LoVo (cell line): ENCODE measurements at places on chromosomes 7 and 10.

DNA sequence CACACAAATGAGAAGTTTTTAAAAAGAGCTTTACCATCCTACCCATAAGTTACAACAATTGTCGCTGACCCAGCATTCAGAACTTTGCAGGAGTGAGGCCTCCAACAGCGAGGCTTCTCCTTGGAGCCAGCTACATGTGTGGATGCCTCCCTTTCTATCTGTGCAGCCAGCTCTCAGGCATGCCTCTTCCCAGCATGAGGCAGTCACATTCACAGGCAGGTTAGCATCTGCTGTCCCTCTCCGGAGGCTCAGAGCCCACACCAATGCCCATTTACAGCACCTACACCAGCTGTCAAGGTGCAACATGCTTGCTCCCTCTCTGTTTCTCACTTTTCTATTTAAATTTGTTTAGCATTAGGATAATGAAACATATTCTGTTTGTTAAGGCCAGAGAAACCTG is 278.7 kb upstream of the PODXL start:
- no peak for DNase-seq

DNA sequence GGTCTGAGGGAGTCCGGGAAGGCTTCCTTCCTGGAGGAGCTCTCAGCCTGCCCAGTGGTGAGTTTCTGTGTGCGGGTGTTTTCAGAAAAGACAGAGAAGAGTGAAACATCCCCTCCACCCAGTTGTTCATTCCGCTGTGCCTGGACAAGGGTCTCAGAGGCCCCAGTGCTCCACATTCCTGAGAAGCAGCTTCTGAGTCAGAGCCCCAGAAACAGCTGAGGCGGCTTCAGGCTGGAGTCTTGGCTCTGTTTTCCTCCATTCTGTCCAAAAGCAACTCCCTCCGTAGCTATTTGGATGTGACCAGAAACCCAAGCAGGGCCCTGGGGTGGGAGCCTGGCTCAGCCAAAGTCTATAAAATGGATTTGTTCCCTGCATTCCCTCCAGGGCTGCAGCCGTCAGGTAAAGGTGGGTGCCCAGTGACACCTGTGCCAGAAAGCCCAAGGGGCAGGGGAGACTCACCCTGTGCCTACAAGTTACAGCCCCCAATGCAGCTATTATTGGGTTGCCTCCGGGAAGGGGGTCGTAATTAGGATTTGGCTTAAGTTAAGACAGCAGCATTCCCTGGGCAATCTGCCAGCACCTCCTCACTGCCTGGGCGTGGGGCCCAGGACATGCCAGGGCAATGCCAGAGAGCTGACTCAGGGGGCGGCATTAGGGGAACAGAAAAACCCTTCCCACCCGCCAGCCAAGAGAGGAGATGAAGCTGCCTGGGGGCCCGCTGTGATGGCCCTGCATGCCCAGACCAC is 13.1 kb upstream of the CAMK2G start:
- DNase-seq, result peak; percentile 97

DNA sequence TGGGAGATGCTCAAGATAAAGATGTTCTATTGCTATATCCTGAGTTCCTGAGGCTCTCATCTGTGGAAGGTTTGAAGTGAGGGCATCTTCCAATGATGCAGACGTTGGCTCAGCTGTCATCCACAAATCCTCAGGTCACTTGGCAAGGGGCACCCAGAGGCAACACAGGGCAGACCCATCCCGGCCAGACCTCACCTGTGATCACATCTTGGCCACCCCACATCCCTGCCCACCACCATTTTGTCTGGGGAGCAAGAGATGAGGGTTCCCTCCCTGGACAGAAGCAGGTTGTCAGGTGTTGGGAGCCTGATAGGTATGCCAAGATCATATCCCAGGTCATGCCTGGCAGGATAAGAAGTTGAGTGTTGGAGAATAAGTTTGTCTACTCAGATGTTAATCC is 918.2 kb upstream of the ZNF722 start:
- no peak for DNase-seq

GRCh38 chr7:69691734-69692133 is 93.5 kb downstream of the AUTS2 start:
- DNase-seq, result no peak

DNA sequence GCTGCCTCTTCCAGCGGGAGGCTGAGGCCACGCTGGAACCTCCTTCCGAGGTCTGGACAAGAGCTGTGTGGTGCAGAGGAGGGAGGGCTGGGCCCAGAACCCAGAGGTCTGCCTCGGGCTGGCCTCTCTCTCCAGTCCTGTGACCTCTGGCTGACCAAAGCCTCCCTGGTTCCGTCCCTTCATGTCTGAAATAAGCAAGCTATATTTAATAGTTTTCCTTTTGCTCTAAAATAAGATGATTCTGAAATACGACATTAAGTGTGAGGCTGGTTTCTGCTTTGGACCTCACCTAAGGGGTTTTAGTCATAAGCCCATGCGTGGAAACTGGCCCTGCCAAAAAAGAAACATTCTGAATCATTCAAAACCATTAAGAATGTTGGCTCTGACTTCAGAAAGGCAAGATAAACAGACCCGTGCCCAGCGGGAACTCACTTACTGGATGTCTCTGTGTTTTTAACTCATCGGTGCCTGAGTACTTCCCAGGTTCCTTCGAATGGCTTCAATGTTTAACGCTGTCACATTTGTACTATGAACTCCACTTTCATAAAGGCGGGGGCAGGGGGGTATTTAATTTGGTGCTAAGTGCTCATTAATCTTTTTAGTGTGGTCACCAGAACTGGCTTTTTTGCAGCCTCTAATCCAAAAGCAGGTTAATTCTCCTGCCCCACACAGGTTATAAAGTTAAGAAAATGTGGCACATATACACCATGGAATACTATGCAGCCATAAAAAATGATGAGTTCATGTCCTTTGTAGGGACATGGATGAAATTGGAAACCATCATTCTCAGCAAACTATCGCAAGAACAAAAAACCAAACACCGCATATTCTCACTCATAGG is 157.5 kb upstream of the KLF14 start:
- DNase-seq, result peak; percentile 81

DNA sequence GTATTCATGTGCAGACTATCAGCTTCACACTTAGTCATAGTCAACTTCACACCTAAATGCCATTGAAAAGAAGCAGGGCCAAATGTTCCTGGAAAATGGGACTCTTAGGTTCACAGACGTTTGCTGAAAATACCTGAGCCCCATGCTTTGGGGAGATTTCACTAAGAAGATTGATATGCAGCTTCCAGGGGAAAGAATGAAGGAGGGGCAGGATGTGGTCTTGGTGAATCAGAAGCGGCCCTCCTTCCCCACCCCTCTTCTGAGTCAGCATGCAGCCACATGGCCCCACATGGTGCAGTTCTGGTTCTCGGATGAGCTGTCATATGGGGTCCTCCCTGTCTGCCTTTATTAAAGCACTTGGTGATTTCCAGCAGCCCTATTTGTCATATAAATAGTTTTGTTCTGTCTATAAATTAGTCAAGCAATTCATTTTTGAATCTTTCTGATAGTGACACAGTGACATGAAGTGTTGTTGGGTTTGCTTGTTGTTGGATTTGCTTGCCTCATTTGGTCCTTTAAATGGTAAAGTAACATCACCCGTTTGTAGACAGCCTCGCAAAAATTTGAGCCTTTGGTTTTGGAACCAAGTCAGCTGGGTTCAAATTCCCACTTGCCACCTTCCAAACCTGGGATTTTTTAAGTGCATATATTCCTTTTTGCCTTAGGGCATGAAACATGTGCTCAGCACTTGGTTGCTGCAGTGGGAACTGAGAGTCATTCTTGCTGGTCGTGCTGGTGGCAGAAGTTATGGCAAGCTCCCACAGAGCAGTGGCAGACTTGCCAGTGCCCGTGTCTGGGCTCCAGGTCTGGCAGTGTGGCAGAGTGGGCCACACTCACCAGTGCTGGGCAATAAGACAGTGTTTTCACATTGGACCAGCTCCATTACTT is 68.1 kb upstream of the CDK6 start:
- DNase-seq, result peak; percentile 87
